ENCODE measurements at places on chromosomes 16 and 17.

GRCh38 chr16:80619824-80620223 is 79.0 kb downstream of the DYNLRB2 start:
- no peak for DNase-seq

GRCh38 chr16:85332175-85332574 is 219.9 kb upstream of the CIBAR2 start:
- DNase-seq, result no peak

- no peak for DNase-seq
Measured at GRCh38 chr16:60404401-60404800, 1631.8 kb downstream of the CDH8 start.

GRCh38 chr17:59073972-59074371 is 32.7 kb downstream of the TRIM37 start:
- no peak for DNase-seq

DNA sequence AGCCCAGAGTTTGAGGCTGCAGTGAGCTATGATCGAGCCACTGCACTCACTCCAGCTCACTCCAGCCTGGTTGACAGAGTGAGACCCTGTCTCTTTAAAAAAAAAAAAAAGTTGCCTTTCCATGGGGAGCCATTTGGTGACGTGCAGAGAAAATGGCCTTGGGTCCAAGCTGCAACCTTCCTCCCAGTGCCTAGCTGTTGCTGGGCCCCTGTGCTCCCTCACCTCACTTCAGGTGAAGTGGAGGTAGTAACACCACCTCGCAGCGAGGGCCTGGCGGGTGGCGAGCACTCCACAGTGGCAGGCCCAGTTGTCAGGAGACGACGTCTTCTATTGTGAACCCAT is 17.4 kb downstream of the SYT17 start:
- no peak for DNase-seq

DNA sequence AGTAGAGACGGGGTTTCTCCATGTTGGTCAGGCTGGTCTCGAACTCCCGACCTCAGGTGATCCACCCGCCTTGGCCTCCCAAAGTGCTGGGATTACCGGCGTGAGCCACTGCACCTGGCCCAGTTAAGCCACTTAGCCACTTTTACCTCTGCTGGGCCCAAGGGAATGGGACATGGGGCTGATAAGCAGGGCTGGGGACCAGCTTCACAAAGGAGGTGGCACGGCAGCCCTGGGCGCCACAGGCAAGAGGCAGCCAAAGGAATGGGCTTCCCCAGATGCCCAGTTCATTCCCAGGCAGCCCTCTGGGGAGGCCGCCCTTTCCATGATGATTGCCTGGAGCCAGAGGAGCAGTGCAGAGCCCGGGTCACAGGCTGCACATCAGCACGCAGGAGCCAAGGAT is 5.0 kb upstream of the CYB561 start:
- DNase-seq, result no peak

- no peak for DNase-seq
Measured at GRCh38 chr16:86975445-86975844, 341.7 kb downstream of the C16orf95 start.

GRCh38 chr17:49832840-49833599 is 14.8 kb downstream of the TAC4 start:
- no peak for DNase-seq

GRCh38 chr16:22373662-22374310 is 633 bp downstream of the CDR2 start:
- peak; percentile 58 for DNase-seq

DNA sequence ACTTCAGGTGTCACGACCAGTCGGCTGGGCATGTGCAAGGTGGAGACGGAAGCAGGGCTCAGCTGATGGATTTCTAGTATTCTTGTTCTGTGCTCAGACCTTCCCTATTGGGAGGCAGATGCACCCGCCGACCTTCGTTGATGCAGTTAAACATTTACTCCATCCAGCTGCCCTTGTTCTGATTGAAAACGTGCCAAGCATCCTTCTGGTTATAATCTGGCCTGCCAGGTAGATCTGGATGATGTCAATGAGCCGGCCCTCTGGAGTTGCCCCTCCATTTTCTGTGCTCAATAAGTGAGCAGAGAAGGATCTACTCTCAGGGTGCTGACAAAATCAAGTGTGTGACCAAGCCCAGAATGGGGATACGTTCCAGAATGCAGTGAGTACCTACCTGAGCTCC is 38.3 kb downstream of the CCDC182 start:
- DNase-seq, result no peak

- peak; percentile 21 for DNase-seq
Measured at GRCh38 chr17:43723697-43724359, 34.8 kb downstream of the SOST start.

GRCh38 chr16:89150090-89150835 is 21.3 kb upstream of the CDH15 start:
- DNase-seq, result no peak

- peak; percentile 38 for DNase-seq
Measured at GRCh38 chr16:13919330-13919682, 648 bp upstream of the ERCC4 start.

- no peak for DNase-seq
Measured at GRCh38 chr16:84278968-84279367, 15.7 kb upstream of the WFDC1 start.

- DNase-seq, result no peak
Measured at GRCh38 chr17:12301551-12301950, 280.9 kb downstream of the MAP2K4 start.

- DNase-seq, result no peak
Measured at GRCh38 chr17:28718333-28719020, 809 bp upstream of the RAB34 start.

- no peak for DNase-seq
Measured at GRCh38 chr17:75914643-75915267, 10.1 kb upstream of the MRPL38 start.

GRCh38 chr17:71438631-71439146 is 682.1 kb upstream of the SOX9 start:
- DNase-seq, result peak; percentile 65

- no peak for DNase-seq
Measured at GRCh38 chr17:47704116-47704515, 10.2 kb downstream of the TBKBP1 start.

GRCh38 chr16:81029930-81030604 is 5.6 kb upstream of the ATMIN start:
- no peak for DNase-seq

DNA sequence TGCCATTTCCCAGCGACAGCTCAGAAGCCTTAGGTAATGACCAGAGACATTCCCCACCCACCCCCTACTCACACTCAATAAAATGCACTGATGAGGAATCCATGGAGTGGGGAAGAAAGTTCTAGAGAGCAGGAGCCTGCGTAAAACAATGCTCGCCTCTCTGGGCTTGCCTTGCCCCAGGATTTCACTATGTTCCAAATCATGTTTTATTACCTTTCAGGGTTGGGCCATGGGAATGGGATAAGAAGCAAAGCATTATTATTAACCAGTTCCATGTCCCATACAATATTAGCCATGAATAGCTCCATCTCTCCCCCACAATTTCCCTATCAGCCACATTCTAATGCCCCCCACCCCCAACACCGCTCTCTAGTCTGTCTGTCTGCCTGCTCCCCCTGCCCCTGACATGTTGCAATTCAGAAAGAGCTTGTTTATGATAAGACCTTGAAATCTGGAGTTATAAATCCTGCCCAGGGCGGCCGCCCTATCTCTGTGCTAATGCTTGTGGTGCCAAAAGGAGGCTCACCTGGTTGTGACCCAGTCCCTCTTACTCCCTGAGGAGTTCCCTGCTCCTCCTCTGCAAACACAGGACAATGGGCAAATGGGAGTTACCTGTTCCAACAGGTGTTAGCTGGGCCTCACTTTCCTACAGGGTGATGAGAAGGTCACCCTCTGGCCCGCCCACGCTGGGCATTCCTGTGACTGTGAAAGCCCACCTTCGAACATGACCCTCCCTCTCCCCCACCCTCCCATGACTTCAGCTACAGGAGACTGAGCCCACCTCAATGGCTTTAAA is 28.0 kb upstream of the DDX52 start:
- no peak for DNase-seq

DNA sequence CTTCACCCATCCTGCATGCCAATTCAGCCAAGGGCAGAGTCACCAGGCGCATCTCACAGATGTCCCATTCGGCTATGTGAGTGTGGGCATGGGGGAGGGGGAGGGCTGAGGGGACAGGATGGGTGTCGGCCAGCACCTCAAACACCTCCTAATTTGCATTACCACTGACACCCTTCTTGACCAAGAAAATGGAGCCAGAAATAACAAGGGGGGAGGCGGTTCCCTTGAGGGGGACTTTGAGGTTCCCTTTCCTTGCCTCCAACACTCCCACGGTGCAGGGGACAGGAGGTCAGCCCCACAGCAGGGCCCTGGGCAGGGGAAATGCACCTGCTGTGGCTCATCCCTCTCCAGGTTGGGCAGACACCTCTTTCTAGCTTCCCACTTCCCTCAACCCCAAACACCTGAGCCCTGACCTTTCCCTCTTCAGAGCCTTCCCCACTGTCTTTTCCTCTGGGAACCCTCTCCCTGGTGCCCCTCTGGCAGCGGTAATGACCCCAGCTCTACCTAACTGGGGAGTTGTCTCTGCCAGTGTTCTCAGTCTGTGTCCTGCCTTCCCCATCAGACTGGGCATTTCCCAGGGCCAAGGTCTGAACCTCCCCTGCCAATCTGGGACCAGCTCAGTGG is 18.2 kb upstream of the TBX21 start:
- no peak for DNase-seq

- DNase-seq, result no peak
Measured at GRCh38 chr17:78252111-78252634, 20.7 kb downstream of the TMEM235 start.

DNA sequence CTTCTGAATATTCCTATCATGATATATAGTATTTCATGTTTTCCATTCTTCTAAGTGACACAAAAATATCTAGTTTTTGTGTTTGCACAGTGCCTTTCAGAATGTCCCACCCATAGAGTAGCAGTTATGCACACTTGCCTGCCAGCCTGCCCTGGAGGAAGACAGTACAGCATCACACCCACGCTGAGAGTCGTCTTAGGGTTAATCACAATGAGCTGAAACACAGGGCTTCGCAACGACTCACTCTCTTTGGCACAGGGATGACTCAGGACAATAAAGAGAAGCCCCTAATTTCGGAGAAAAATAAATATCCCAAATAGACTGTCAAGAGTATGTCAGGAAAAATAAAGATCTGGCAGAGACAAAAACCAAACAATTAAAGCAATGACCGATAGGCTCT is 11.6 kb upstream of the NDUFAB1 start:
- no peak for DNase-seq

DNA sequence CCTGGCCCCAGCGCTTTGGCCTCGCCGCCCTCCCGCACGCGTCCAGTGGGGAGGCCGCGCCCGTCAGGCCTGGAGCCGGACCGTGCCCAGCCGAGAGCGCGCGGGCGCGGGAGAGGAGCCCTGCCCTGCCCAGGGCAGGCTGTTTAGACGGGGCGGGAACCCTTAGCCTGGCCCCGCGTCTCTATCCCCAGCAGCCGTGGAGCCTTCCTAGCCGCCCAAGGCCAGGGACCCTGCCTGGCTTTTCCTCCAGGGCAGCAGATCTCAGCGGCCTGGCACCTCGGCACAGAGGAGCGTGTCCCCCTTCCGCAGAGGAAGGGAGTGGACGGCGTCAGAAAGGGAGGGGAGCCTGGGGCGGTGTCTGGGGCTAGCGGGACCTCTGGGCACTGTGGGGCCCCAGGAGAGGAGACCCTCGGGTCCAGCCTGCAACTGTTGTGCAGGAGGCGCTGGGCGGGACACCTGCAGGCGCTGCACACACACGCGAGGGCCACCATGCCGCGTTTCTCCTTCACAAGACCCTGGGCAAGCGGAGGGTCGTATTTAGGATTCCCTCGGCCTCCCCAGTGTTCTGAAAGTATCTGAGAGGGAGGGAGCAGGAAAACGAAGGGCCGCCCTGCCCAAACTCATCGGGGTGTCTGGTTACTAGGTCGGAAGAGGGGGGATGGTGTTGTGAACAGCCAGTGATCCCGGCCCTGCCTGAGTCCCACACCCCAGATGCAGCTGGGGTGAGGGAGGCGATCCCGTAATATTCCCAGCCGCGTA is 2.3 kb upstream of the NPTX1 start:
- DNase-seq, result no peak

DNA sequence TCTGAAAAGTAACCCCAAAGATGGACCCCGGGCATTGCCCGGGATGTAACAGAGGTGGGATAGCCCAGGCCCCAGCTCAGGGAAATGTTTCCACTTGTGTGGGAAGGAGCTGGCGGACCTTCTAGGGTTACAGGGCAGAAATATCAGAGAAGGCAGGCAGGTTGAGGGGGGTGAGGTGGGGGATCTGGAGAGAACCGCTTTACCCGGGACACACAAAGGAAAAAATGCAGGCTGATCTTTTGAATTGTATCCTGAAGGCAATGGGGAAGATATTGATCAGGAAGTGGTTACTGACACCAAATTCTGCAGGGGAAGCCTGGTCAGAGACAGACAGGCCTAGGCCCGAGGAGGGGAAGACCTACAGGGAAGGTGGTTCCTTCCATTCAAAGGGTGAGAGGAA is 3.5 kb downstream of the SLC47A1 start:
- DNase-seq, result no peak

DNA sequence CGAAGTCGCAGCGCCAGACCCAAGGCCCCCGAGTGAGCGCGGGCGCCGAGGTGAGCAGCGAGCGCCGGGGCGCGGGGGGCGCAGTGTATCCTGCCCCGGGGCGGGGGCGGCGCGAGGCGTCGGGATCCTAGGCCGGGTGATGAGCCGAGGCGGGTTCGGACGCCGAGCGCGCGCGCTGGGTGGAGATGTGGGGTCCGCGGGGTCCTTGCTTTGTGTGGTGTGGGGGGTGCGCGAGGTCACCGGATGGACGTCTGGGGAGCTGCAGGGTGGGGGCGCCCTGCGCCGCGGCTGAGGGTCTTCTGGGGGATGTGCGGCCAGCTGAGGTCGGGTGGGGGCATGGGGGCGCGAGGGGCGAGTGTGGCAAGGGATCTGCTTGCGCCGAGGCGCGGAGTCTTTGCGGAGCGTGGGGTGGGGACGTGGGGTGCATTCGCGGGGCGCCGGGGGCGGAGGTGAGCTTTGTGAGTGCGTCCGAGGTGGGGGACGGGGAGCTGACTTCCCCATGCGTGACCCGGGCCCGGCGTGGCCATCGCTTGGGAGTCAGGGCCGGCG is 560 bp downstream of the RAI1 start:
- peak; percentile 51 for DNase-seq

- DNase-seq, result peak; percentile 90
Measured at GRCh38 chr17:7260651-7261378, 1.5 kb downstream of the CLDN7 start.

- no peak for DNase-seq
Measured at GRCh38 chr16:1442697-1443096, 1.7 kb downstream of the CCDC154 start.

DNA sequence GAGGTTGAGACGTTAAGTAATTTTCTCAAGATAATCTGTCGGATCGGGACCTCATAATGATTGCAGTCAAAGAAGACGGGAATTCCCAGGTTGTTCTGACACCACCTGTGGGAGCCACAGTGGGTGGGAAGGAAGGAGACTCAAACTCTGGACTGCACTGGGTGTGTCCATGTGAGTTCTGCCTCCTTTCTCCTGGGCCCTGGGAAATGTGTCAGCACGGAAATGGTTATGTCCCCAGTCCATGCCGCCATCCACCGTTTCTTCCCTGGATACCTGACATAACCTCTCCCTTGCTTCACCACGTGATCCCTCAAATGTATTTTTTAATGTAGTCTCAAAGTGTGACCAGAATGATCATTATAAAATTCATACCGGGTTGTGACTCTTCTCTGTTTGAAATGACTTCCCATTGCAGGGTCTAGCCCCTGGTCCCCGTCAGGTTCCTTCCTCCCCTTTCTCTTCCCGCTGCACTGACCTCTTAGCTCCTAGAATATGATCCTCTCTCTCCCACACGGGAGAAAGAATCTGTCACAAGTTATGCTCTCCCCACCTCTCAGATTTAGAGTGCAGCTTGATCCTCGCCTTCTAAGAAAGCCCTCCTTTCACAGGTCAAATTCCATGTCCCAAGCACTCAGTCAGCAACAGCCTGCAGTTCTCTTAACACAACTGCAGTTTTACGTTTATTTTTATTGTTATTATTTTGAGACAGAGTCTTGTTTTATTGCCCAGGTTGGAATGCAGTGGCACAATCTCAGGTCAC is 820.0 kb upstream of the EEF2KMT start:
- no peak for DNase-seq
